Pancreas (tissue), 10 donors: ENCODE measurements at places on chromosomes 16 and 17.

- H3K4me1 ChIP-seq, result peaks cover 9% of the 10 kb centered on the region
- DNase-seq, result peak; percentile 51
Measured at GRCh38 chr17:38352245-38353085, 821 bp downstream of the SOCS7 start.

DNA sequence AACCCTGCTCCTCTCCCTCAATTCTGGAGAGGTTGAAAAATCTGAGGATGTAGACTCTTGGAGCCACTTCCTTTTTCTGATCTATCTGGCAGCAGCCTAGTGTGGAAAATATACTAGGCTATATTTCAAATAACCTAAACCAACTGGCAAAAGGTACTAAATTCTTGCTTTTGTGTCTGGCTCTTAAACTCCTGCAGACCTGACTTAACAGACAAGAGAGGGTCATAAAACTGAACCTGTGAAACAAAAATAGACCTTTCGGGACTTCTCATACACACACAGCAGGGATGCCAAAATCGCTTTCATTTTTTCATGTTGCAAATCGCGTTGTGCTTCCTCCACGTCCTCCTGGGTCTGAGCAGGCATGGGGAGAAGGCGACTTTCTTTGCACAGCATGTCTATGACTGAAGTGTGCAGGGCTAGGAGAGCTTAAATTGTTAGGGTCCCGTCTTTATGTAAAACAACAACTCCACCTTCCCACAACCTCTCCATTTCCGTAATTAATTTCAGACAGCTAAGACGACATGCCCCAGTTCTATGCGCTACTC is 520.7 kb upstream of the PSMD7 start:
- H3K4me1 ChIP-seq, result no peaks in the 10 kb centered on the region
- H3K36me3 ChIP-seq, result no peaks in the 10 kb centered on the region
- DNase-seq, result no peak
- no peak overlapping the region for H3K4me3 ChIP-seq
- no peaks in the 10 kb centered on the region for H3K27me3 ChIP-seq

GRCh38 chr16:53056392-53056881 is 1.6 kb downstream of the CHD9 start:
- peaks cover 11% of the 10 kb centered on the region for H3K4me1 ChIP-seq
- no peaks in the 10 kb centered on the region for H3K27me3 ChIP-seq
- H3K36me3 ChIP-seq, result no peaks in the 10 kb centered on the region
- DNase-seq, result no peak

- no peak for DNase-seq
- peaks cover 3% of the 10 kb centered on the region for H3K27me3 ChIP-seq
- H3K36me3 ChIP-seq, result no peaks in the 10 kb centered on the region
- no peak overlapping the region for H3K27ac ChIP-seq
- H3K4me3 ChIP-seq, result no peak overlapping the region
Measured at GRCh38 chr17:56322991-56323390, 169.7 kb downstream of the ANKFN1 start.

DNA sequence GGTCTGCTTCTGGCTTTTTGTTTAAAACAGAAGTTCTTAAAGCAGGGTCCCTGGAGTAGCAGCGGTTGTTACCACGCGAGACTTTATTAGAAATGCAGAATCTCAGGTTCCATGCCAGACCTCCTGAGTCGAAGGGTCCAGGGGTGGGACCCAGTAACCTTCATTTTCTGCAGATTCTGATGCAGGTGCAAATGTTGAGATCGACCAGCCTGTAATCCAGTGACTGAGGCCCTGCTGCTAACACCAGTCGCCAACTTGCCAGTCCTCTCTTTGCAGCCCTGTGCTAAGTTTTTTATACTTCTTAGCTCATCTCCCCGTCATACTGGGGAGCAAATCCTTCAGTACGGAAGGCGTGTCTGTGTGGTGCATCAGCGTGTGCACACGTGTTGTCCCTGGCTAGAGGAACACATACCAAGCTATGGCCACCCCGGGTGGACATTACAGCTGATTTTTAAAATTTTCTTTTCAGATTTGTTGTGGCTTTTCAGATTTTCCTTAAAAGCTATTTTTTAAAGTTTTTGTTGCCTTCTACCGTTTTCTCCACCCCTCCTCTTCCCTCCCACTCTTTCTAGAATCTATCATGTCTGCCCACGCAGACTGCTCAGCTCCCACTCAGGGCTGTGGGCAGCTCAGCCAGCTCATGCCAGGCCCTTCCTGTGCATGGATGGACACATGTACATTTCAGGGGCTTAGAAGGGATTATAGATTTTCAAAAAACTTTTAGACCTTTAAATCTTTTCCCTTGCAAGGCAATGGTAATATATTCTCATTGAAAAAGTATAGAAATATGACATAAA is 57.7 kb downstream of the MEAK7 start:
- no peaks in the 10 kb centered on the region for H3K27me3 ChIP-seq
- no peak for DNase-seq
- no peaks in the 10 kb centered on the region for H3K4me1 ChIP-seq
- H3K36me3 ChIP-seq, result no peaks in the 10 kb centered on the region

DNA sequence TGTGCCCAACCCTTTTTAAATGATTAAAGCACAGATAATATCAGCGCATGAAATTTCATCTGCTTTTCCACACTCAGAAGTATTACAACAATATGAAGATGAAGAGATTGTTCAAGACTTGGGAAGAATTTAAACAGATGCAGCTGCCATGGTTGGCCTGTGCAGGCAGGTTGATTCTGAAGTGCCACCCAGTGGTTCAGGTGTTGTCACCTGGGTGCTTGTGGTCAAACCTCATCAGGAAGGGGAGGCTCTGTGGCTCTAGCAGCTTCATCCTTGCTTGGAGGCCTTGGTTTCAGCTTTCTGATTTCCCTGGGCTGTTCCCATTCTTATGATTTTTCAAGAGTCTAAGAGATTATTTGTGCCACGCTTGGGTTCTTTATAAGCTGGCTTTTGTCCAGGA is 22.2 kb upstream of the CLEC18C start:
- H3K4me1 ChIP-seq, result no peaks in the 10 kb centered on the region
- H3K4me3 ChIP-seq, result no peak overlapping the region
- peaks cover 77% of the 10 kb centered on the region for H3K36me3 ChIP-seq
- H3K27me3 ChIP-seq, result no peaks in the 10 kb centered on the region

DNA sequence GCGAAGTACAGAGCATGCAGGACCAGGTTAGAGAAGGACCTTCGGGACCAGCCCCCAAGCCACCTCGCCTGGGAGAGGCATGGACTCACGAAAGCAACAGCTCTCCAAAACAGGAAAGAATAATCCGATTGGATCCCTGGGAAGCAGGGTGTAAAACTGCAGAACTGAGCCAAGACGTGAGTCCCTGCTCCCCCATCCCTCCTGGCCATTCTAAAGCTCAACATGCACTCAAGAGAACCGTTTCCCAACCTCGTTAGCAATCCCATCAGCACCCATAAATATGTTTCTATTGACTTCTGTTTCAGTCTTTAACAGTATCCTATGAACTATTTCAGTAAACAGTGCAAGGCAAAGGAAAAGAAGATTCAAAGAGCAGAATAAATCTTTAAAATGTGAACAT is 167.0 kb downstream of the COPRS start:
- H3K27me3 ChIP-seq, result no peaks in the 10 kb centered on the region
- no peaks in the 10 kb centered on the region for H3K36me3 ChIP-seq
- DNase-seq, result no peak
- no peak overlapping the region for H3K4me3 ChIP-seq
- H3K4me1 ChIP-seq, result peaks cover 3% of the 10 kb centered on the region
